ENCODE measurements at places on chromosomes 1 and 21.
A peak's percentile ranks its signal among the peaks of the same experiment; 100 is the strongest.

DNA sequence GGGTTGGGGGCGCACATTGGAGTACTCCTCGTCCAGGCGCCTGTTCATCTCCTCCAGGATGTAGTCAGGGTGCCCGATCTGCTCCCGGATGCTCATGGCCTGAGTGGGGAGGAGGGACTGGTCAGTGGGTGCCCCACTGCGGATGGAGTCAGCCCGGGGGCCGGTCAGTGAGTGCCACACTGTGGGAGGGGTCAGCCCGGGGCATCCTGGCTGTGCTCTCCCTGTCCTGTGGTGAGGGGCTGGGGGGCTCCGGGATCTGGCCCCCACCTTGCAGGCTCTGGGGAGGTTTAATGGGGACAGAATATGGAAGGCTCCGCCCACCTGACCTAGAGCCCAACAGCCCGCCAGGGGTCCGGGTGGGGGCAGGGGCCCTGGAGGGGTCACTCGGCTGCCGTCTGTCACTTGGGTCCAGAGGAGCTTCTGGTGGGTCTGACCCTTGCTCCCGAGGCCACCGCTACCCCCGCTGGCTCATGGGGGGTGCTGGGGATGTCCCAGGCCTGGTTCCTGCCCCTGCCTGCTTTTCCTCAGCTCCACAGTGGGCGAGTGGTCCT, 8.8 kb downstream of the PRXL2B start:
- H3K4me1 ChIP-seq: peaks cover 3% of the 10 kb centered on the region
- H3K4me3 ChIP-seq: no peak overlapping the region
- no peaks in the 10 kb centered on the region for H3K36me3 ChIP-seq
- no peak overlapping the region for H3K27ac ChIP-seq
- peak; percentile 32 for DNase-seq
- H3K27me3 ChIP-seq: no peaks in the 10 kb centered on the region

DNA sequence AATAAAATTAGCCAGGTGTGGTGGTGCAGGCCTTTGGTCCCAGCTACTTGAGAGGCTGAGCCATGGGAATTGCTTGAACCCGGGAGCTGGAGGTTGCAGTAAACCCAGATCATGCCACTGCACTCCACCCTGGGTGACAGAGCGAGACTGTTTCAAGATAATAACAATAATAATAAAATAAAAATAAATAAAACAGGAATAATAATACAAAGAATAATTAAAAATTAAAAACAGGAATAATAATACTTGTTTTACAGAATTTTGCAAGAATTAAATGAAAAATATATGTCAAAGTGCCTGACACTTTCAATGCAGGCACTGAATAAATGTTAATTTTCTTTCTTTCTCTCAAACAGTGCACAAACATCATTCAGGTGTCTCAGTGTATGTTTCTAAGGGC, 26.5 kb upstream of the CTH start:
- H3K27ac ChIP-seq: no peak overlapping the region
- no peaks in the 10 kb centered on the region for H3K36me3 ChIP-seq
- H3K4me3 ChIP-seq: no peak overlapping the region
- no peaks in the 10 kb centered on the region for H3K27me3 ChIP-seq
- DNase-seq: no peak

GRCh38 chr1:184606786-184607185, 147.9 kb downstream of the EDEM3 start:
- H3K27ac ChIP-seq: peak overlapping the region; percentile 28
- no peaks in the 10 kb centered on the region for H3K27me3 ChIP-seq
- H3K4me1 ChIP-seq: no peaks in the 10 kb centered on the region
- no peaks in the 10 kb centered on the region for H3K36me3 ChIP-seq
- no peak overlapping the region for H3K4me3 ChIP-seq
- no peak for DNase-seq

DNA sequence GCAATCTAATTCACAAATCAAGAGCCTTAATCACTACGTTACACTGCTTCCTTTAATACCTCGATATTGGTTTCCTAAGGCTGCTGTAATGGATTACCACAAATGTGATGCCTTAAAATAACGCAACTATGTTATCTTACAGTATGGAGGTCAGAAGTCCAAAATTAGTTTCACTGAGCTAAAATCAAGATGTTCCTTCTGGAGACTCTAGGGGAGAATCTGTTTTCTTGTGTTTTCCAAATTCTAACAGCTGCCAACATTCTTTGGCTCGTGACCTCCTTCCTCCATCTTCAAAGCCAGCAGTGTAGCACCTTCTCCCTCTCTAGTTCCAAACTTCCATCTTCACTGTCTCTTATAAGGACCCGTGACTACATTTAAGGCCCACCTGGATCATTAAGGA, 335.0 kb upstream of the NFIA start:
- no peak overlapping the region for H3K27ac ChIP-seq
- no peak for DNase-seq
- H3K36me3 ChIP-seq: no peaks in the 10 kb centered on the region
- H3K4me1 ChIP-seq: no peaks in the 10 kb centered on the region
- no peaks in the 10 kb centered on the region for H3K27me3 ChIP-seq

- no peaks in the 10 kb centered on the region for H3K4me1 ChIP-seq
- no peak overlapping the region for H3K4me3 ChIP-seq
- H3K27me3 ChIP-seq: no peaks in the 10 kb centered on the region
- DNase-seq: no peak
- no peaks in the 10 kb centered on the region for H3K36me3 ChIP-seq
Measured at GRCh38 chr1:230618537-230618936, 23.7 kb upstream of the COG2 start.

- H3K4me3 ChIP-seq: peak within 1 kb of the TSS; percentile 46
- H3K36me3 ChIP-seq: no peaks in the 10 kb centered on the region
- peak; percentile 69 for DNase-seq
- H3K27ac ChIP-seq: peak within 1 kb of the TSS; percentile 46
- peaks cover 5% of the 10 kb centered on the region for H3K4me1 ChIP-seq
- H3K27me3 ChIP-seq: no peaks in the 10 kb centered on the region
Measured at GRCh38 chr1:110674337-110675059, at the start of gene KCNA3. TSS of gene KCNA3 (minus strand) at chr1:110674940. CDS start at chr1:110674809, 131 bp downstream.

- no peak for DNase-seq
- H3K4me1 ChIP-seq: no peaks in the 10 kb centered on the region
- no peaks in the 10 kb centered on the region for H3K27me3 ChIP-seq
- H3K27ac ChIP-seq: no peak overlapping the region
- H3K36me3 ChIP-seq: no peaks in the 10 kb centered on the region
Measured at GRCh38 chr1:89171067-89171438, 4.8 kb downstream of the GBP7 start.

All from ovary (tissue), 10 donors.